ENCODE measurements at places on chromosomes 3 and 15.

DNA sequence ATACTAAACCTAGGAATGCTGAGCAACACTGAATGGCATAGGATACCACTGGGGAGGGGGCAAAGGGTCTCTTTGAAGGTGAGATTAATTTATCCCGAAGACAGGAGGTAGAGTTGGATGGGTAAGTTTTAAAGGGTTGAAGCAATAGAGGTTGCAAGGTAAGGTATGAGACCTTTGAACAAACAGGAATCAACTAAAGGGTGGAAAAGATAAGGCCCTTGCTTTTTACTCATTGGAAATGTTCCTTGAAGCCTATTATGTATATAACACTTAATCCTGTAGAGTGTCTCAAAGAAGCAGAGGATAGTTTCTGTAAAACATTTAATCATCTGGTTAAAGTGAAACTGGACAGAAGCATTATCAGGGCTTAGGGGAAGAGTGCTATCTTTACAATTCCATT lies 5.7 kb downstream of the ABHD5 start:
- no peak for DNase-seq

DNA sequence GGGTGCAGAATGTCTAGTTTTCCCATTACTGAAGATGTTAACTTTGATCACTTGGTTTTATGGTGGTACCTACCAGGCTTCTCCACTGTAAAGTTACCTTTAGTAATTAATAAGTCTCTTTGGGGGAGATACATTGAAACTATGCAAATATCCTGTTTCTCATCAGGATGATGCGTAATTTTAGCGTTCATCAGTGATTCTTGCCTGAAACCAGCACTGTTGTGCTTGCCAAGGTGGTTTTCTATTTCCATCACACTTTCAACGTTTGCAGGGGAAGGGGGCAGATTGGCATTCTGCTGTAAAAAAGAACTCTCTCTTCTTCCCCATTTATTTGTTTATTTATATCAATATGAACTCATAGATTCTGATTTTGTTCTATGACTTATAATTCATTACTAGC lies 61.0 kb downstream of the SSR3 start:
- no peak for DNase-seq

GRCh38 chr3:32778389-32778788 lies 39.4 kb upstream of the TRIM71 start:
- peak; percentile 9 for DNase-seq

DNA sequence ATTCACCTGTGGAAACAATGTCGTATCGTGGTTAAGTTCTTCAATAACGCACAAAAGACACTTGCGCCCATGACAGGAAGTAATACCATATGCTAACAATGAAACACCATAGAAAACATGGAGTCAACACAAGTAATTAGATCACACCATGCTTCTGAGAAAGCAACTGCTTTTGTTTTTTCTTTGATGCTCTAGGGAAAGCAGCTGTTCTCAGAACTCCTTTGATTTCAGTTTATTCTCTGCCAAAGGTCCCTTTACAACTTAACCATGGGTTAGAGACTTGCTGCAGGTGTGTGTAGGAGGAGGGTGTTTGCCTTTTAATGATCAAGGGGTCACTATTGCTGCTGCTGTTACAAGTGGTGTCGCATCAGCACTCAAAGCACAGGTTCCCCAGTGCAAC lies 324.0 kb upstream of the SLCO3A1 start:
- DNase-seq: no peak

DNA sequence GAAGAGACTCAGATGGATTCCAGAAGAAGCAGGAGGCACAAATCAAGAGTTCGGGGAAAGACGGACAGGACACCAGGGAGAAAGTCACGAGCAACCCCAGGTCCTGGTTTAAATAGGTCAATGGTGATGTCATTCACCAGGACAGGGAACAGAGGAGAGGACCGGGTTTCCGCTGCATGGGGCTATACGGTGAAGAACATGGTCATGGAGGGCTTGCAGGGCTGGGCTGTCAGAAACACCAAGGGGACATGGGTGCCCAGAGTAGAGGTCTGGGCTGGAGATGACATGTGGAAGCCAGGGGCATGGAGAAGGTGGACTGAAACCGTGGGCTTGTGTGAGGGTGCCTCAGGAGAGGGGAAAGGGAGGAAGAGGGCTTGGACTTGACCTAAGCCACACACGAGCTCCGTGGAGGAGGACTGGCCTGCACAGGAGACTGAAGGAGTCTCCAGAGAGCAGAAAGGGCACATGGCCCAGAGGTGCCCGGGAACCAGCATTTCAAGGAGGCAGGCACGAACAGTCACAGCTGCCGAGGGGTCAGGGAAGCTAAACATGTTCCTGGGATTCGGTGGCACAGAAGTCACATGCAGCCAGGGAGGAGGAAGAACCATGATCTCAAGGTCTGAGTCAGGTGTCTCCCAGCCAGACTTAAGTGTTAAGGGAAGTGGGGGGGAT lies 54.2 kb upstream of the RPL32 start:
- no peak for DNase-seq

- DNase-seq: no peak
These were observed 286.5 kb downstream of the SQOR start for GRCh38 chr15:45921376-45921775.

GRCh38 chr15:65535192-65535591 lies 4.9 kb downstream of the HACD3 start:
- no peak for DNase-seq

DNA sequence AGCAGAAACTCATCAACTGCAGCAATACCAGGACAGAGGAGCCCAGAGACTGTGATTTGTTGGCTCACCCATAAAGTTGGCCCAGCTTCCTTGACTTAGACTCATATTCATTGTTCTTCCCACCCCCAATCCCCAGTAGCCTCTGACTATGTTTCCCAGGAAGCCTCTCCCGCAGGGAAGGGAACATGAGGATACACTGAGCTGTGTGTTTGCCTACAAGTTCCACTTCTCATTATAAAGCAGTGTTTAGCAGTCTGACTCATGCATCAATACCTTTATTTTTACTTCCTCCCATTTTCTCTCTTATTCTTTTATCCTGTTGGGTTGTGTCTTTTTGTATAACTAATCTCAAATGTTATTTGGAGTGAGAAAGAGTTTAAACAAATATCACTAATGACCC lies 111.6 kb upstream of the PHLDB2 start:
- no peak for DNase-seq

- no peak for DNase-seq
These were observed 252.6 kb downstream of the UBE2E2 start for GRCh38 chr3:23455775-23456174.

All from activated naive CD4-positive, alpha-beta T cell treated with anti-CD3 and anti-CD28 coated beads, Interleukin-2, amount 50 U/mL, for 72 hours (primary cell).